ENCODE measurements at places on chromosomes 11 and 22.

GRCh38 chr11:57648801-57649735 is 644 bp downstream of the YPEL4 start:
- no peak for DNase-seq

GRCh38 chr11:57942808-57943207 is 80.9 kb upstream of the OR9Q1 start:
- no peak for DNase-seq

- no peak for DNase-seq
Observed at GRCh38 chr11:32388871-32389770, 46.2 kb downstream of the WT1 start.

GRCh38 chr11:32830796-32831195 is 1.1 kb downstream of the PRRG4 start:
- DNase-seq: no peak

DNA sequence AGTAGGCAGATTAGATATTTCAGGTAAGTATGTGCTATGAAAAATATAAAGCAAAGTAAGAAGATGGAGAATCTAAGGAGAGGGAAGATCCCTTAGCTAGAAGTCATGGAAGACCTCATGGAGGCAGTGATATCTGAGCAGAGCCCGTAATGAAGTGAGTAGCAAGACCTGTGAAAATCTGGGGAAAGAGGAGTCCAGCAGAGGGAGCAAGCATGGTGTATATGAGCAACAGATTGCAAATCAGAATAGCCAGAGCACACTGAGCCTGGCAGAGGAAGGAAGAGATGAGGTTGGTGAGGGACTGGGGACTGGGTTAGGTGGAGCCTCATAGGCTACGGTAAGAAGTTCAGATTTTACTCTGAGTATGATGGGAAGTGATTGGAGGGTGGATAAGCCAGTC is 9.4 kb downstream of the LHFPL7 start:
- no peak for DNase-seq

DNA sequence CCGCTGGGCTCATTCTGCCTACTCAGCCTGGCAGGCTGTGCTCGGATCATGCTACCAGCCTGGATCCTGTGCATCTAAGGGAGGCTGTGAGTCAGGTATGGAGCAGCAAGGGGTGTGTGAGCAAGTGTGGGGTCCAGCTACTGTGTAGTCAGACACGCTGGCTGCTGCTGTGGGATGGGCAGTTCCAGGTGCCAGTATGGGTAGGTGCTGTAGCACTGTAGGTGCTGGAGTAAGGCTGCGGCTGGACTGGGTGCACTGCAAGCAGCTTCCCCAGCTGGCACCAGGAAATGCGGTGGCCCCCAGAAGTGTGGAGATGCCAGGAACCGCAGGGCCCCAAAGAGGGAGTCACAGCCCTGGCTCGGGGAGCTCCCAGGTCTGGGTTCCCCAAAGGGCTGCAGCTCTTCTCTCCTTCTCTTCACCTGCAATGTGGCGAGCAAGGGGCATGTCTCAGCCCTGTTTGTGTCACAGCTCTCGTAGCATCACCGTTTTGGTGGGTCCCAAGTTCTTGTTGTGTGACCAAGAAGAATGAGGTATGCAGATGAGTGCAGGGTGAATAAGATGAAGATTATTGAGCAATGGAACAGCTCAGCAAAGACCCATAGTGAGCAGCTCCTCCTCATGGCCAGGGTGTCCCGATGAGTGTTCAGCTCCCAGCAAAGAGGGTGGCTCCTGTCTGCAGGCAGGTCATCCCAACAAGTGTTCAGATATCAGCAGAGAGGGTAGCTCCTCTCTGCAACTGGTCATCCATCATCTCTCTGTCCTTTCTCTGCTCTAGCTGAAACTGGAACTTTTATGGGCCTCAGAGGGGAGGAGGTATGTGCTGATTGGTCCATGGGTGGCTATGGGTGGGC is 462.9 kb downstream of the TBC1D22A start:
- DNase-seq: no peak

DNA sequence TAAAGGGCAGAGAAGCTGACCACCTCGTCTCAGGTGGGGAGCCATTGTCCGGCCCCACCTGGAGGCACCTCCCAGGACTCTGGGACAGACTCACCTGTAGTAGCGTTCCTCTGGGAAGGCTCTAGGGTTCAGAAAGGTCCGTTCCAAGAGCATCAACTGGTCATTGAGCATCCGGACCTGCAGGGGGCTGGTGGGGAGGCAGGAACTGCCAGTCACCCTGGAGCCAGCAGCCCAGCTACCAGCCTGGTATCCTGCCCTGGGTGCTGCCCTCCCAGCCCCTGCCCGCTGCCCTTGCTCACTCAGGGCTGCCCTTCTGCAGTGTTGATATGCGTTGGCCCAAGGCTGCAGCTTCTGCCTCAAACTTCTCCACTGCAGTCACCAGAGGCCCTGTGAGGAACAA is 4.7 kb downstream of the SAC3D1 start:
- no peak for DNase-seq

DNA sequence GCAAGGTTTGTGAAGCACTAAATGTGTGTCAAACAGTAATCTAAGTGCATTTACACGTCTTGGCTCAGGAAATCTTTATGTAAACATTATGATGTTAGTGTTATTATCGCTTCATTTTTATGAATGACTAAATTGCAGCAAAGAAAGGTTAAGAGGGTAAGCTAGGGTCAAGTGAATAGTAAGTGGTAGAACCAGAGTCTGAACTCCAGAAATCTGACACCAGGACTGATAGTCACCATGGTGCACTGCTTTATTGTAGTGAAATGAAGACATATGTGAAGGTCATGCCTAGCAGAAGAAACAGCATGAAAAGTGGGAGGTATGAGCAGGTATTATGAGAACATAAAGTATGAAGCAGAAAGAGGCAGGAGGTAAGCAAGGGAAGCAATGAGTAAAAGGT is 368.7 kb upstream of the TENM4 start:
- DNase-seq: no peak

DNA sequence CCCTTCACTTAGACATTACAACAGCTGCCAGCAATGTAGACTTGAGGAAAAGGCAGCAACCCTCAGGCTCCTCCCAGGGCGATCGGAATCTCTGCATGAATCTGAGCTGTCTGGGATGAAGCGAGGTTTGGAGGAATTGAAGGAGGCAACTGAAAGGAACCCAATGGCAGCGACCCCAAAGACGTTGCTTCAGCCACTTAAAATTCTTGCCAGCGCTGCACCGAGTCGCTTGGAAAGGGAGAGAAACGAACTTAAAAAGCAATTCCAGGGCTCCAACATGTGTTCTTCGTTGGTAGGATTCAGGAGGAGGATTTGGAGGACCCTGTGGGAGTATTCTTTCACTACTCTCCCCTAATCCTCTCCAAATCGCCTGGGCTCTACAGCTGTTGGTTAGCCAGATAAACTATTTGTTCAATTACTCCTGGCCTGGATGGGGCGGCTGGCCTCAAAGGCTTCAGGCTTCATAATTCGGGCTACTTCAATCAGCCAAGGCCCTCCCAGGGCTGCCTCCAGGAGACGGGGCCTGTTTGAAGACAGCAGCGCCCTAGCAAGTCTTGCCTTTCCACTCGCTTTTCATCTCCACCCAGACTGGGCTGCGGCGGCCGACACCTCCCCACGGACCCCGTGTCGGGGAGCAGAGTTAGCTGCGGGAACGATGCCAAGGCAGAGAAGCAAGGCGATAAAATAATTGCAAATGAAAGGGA is 72.4 kb upstream of the TMEM45B start:
- no peak for DNase-seq

DNA sequence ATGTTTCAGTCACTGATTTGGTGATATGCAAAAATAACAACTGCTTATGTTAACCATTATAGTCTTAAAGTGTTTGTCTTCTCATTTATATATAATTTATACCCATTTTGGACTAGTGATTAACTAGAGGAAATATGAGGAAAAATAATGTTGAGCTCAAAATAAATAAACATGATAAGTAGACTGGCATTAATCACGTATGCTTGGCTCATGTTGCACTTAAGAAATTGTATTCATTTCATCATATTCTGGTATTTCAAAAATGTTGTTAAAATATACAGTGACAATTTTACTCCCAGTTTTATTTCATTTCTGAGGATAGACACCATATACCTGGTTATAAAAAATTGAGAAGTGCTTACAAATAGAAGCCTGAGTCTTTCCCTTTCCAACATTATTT is 3.8 kb upstream of the OR10D3 start:
- no peak for DNase-seq

GRCh38 chr22:31259798-31260473 is 32.4 kb downstream of the PIK3IP1 start:
- no peak for DNase-seq

GRCh38 chr11:11036185-11036847 is 178.5 kb upstream of the ZBED5 start:
- no peak for DNase-seq

DNA sequence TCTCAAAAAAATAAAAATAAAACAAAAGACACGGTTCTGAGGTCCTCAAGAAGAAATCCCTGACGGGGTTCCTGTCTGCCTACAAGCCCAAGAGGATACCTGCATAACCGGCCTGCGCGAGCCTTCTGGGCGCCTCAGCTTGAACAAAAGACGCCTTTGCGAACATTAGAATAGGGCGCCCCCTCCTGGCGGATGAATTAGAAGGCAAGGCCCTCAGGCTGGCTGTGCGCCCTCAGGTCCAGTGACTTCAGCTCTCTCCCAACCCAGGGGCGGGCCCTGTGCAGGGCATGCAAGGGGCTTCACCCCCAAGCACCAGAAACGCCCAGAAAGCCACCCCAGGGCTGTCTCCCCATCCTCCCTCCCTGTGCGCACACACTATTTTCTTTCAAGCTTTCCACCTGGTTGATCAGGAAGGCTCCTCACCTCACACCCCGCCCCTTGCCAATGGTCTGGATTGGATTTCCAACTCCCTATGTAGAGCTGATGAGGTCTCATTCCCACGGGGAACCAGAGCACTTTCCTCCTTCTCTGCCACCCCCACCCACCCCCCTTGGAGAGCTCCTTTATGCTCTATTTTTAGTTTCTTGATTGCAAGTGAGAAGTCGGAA is 273.3 kb downstream of the BUD13 start:
- no peak for DNase-seq

DNA sequence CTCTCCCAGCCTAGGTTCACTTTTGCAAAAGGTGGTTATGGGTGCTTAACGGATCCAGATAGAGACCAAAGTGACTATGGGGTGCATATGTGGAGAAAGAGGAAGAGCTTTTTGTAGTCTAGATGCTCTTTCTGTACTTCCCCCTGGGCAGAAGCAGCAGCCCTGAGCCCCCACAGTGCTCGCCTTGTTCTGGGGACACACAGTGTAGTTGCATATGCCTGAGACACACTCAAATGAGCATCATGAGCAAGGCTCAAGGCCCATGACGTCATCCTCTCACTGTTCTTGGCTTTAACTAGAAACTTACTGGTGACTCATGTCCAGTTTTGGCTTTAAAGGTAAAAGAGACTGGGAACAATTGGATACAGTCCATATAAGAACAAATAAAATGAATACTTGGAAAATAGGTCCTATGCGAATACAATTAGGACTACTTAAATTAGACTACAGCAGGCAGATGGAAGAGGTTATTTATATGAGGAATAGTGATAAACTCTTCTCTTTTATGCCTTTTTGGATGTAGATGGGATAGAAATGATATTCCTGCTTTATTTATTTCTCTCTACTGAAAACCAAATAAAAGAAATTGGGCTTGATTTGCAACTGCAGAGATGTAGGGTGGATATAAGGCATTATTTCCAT is 20.1 kb upstream of the PEX26 start:
- DNase-seq: no peak

DNA sequence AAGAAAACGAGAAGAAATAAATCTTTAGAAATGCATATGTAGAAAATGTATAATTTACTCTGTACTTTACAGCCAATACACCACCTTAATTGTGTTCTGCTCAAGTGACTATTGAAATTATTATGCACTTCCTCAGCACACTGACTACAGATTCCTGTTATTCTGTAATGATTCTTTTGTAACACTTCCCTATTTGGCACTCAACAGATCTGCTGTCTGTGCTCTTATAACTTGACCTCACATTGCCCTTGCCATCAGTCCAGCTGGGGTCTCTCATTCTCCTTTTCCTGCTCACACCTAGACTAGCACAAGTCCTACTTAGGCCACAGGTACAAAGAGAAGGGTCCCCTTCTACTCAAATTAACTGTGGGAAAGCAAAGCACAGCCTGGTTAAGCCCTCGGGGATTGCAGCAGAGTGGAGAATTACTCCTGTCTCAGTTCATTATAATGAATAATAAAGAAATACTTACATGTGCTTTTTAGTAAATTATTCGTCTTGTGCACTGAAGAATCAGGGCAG is 860.4 kb downstream of the OPCML start:
- DNase-seq: no peak

DNA sequence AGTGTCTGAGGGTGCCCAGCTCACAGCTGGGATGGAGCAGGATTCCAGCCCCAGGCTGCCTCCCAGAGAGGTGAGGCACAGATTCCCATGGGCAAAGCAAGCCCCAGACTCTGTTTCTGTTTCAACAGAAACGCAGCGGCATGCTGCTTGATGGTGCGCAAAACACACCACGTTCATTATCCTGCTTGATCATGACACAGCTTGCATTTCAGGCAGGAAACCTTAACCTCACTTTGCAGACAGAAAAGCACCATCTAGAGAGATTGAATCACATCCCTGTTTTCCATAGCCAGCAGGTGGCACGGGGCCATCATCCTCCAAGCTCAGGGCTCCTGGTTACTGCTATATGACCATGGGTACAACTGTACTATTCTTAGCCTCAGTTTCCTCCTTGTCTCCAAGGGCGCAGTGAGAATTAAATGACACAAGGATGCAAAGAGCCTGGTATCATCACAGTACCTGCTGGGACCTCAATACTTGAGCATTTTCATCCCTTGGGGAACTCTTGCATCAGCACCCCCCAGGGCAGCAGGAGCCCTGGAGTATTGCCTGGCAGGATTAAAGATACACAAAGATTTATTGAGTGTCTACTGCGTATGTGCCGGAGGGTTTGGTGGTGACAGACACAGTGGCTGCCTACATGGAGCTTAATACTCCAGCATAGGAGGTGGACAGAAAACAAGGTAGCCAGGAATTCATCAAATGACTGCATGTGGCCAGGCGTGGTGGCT is 110.0 kb downstream of the TP53I11 start:
- no peak for DNase-seq

DNA sequence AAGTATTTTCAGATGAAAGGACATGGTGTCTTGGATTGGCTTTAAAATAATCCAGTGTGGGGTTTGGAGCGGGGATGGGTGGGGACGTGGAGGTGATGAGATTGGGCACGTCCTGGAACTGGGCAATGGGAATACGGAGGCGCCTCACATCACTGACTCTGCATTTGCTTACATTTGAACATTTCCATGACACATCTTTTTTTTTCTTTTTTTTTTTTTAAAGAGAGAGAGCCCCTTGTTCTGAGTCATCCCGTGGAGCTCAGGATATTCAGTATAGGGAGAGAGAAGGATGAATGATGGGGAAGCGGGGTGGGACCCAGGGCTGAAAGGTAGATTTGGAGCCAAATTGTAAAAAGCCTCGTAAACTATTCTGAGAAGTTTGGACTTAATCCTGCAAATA is 142.7 kb downstream of the FBXO7 start:
- DNase-seq: no peak

GRCh38 chr22:39699631-39700360 is 129.2 kb downstream of the CACNA1I start:
- no peak for DNase-seq

All from central memory CD4-positive, alpha-beta T cell (primary cell).